Occipital lobe (tissue), 3 donors: ENCODE measurements at places on chromosomes 12 and 14. TPM values are rescaled to one million over a fixed set of nuclear protein-coding genes. Genes with fewer than 3 reads are reported as not detected.

The SYNE3 gene
- total RNA-seq, result 2.2 TPM

GRCh38 chr12:11731455-11731854 lies 82.0 kb downstream of the ETV6 start:
- DNase-seq, result no peak

DNA sequence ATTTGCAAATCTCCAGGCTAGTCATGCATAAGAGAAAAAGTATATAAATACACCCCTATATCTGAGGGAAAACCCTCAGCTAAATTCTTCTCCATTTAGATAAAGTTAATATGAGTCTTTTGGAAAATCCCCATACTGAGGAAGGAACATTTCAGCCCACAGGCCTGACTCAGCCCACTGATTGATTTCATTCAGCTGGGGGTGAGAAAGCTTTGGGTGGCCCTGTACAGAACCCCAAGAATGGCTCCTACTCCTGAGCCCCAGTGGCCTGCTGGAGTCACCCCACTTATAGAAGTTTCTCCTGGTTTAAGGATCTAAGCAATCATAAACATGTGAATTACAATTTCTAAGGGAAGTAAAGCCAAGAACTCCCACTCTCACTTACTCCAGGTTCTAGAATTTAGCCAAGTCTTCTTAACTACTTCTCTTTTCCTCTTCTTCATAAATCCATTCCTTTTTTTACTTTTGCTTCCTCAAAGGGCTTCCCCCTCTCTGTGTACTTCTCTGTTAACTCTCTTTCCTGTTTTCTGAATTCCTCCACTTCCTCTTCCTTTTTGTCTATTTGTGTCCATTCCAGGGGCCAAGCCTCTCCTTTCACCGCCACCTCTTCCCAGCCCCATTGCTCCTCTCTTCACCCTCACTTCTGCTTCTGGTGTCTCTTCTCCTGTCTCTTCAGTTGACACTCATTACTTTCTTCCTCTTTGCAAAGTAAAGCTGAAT lies 21.0 kb downstream of the RTN1 start:
- no peak for DNase-seq

The OR6C70 gene
- total RNA-seq, result not detected

GRCh38 chr12:94304566-94305061 lies 155.1 kb downstream of the CEP83 start:
- DNase-seq, result no peak

The OLR1 gene
- 7.3 TPM for total RNA-seq

The PLEKHG7 gene
- total RNA-seq, result not detected

- DNase-seq, result no peak
Measured at GRCh38 chr12:12195081-12195480, 71.8 kb downstream of the LRP6 start.

The ZC2HC1C gene
- 2.8 TPM for total RNA-seq

The ZNF384 gene
- 15.1 TPM for total RNA-seq

- DNase-seq, result no peak
Measured at GRCh38 chr14:61338457-61338856, 17.1 kb downstream of the PRKCH start.

DNA sequence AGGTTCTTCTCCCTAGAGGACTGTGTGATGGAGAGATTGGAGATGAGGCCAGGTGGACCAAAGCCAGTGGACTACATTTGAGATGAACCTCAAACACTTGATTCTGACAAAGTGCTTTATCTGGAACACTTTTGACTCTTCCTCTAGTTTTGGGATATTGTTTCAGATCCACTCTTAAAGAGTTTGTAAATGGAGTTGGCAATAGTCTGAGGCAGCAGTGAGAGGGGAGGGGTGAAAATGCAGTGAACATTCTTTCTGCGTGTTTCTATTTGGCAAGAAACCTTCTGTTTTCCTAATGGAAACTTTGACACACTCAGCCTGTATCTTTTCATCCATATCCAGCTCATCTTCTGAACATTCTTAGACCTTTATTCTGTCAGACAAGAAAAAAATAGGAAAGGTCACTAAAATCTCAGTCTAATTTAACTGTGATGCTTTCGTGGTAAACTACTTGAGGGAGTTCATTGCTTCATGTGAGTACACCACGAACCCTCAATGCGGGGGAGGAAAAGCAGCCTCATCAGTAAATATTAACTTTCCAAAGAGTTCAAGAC lies 57.4 kb upstream of the KCNJ8 start:
- DNase-seq, result no peak

GRCh38 chr14:92785667-92786426 lies 8.3 kb upstream of the GOLGA5 start:
- no peak for DNase-seq

GRCh38 chr12:57477710-57478681 lies 1.7 kb downstream of the ARHGAP9 start:
- DNase-seq, result peak; percentile 20

The FAM90A1 gene
- total RNA-seq, result 0.16 TPM

DNA sequence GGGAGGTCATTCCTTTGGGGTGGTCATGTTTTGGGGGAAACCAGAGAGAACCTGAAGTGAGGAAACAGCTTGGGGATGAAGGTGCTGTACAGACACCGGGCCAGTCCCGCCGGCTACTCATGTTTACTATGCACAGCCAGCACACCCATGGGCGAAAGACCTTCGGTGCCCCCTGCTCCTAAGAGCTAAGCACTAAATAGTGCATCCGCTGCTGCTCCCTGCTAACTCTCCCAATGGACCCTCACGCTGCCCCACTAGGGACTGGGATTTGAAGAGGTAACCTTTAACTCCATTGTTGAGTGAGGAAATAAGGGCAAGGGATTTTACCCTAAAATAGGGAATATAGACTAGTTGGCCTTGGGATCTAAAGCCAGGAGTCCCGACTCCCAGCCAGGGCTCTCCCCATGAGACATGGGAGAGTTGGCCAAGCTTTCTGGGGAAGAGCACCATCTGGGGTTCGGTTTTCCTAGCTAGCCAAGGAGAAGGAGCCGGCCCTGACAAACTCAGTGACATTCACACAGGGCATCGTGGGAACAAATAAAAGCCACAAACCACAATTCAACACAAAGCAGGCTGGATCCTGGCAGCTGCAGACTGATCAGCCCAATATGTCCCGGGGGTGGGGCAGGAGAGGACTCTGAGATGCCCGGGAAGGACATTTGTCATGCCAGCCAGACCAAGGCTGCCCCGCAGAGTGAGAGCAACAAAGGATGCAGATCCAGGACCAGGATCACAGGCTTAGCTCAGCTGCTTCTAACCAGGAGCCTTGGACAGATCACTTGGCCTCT lies 91.7 kb downstream of the SINHCAF start:
- no peak for DNase-seq
